ENCODE measurements at places on chromosomes 6 and 20.
A peak's percentile ranks its signal among the peaks of the same experiment; 100 is the strongest.

- DNase-seq = no peak
Observed at GRCh38 chr6:139409026-139409425, 34.6 kb upstream of the CITED2 start.

DNA sequence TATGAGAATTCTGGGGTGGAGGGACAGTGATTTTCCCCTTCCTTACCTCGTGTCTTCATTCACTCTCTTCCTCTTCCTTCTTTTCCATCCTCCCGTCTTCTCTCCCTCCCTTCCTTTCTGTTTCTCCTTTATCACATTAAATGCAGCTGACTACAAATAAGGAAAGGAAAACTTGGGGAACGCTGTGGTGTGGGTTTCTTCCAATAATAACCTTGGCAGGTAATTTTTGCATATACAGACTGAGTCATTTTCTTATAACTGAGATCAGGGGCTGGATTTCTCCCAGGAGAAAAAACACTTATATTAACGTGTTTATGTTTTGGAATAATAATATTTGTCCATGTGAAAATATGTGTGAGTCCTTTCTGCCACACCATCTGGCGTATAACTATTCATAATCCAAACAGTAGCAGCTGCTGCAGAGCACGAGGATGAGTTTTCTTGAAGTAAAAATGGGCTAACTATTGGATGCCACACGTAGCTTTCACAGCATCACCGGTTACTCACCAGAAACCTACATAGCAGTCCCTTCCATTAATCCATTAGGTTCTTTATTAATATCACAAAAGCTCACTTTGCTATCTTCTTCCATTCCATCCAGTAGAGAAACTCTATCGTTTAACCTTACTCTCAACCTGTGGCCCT lies 139.2 kb upstream of the SASH1 start:
- no peak for DNase-seq

DNA sequence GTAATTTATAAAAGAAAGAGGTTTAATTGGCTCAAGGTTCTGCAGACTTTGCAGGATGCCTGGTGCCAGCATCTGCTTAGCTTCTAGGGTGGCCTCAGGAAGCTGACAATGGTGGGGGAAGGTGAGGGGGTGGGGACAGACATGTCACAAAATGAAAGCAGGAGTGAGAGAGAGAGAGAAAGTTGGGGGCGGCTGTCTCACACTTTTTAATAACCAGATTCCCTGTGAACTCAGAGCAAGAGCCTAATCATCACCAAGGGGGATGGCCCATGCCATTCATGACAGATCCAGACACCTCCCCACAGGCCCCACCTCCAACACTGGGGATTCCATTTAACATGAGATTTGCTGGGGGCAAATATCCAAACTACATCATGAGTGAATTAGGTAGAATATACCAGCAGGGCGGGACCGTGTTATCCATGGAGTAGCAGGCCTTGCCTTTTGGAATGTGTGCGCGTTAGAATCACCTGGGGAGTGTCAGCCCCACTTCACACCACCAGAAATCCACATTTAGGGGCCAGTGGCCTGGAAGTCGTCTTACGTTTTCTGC lies 258.8 kb downstream of the CDH4 start:
- DNase-seq = no peak

- DNase-seq = no peak
Observed at GRCh38 chr6:158323561-158323958, 11.3 kb downstream of the TULP4 start.

- DNase-seq = peak; percentile 57
Observed at GRCh38 chr20:51306521-51307358, 235.8 kb downstream of the NFATC2 start.

DNA sequence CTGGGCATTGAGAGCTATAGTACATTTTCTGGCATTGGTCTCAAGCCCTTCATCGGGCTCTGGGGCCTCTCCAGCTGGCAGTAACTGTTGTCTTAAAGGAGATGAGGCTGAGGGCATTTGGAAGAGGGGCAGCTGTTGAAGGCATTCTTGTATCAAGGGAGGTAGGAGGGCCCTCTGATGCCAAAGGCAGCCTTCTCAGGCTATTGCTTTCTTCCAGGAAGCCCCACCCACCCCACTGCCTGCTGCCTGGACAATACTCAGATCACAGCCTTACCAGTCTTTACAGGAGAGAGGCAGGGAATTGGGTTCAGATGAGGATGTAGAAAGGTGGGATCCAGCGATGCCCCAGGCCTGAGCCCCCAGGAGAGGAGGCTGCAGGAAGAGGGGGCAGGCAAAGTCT lies 46.0 kb downstream of the CPXM1 start:
- no peak for DNase-seq

GRCh38 chr20:62129731-62130531 lies 7.7 kb downstream of the LSM14B start:
- no peak for DNase-seq

DNA sequence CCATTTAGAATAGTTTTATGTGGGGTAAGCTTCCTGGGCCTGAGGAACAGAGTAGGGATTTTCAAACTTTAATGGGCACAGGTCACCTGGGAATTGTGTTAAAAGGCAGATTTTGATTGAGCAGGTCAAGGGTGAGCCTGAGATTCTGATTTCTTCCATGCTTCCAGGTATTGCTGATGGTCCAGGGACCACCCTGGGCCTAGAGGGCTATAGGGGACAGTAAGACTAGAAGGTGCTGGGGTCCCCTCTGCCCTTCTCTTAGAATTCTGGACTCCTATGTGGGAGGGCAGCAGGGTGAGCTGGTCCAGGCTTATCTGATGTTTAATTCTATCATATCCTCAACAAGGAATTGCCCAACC lies 2.6 kb downstream of the DDR1 start:
- no peak for DNase-seq

- no peak for DNase-seq
Observed at GRCh38 chr6:142387997-142388815, 86.4 kb downstream of the ADGRG6 start.

- peak; percentile 43 for DNase-seq
Observed at GRCh38 chr6:166942393-166943168, 13.8 kb downstream of the RNASET2 start.

GRCh38 chr6:1726341-1726768 lies 116.6 kb downstream of the FOXC1 start:
- no peak for DNase-seq

DNA sequence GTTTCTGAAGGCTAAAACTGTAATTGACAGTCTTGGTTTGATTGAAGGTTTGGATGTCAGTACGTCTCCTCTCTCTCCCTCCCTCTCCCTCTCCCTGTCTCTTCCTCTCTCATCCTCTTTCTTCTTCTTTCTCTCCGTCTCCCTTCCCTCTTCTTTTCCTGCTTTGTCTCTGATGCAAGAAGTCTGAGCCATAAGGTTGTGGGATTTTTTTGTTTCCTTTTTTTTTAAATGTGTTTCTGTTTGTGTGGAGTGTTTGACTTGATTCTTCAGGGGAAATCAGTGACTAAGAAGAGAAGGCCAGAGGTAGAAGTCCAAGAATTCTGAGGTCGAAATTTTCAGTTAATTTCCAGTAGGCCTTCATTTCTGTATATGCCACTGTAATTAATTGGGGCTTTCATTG lies 111.9 kb downstream of the FOXO3 start:
- DNase-seq = no peak

GRCh38 chr20:2653556-2654383 lies 1.3 kb downstream of the NOP56 start:
- no peak for DNase-seq

GRCh38 chr6:7878401-7878964 lies 32.1 kb downstream of the TXNDC5 start:
- no peak for DNase-seq

DNA sequence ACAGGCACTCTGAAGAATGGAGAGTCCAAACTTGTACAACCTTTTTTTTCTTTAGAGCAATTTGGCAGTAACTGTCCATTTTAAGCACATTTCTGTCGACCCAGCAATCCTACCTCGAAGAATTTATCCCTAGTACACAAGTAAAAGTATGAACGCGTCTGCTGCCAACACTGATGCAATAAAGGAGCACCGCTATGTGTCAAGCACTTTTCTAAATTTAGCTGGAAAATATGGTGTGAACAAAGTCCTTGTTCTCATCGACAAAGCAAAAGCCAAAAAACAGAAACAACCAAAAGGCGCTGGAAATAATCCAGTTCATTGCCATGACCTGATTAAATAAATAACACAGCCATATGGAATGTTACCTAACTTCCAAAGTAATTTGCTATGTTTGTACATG lies 1.1 kb downstream of the DPM1 start:
- no peak for DNase-seq

GRCh38 chr6:121848523-121849255 lies 413.2 kb downstream of the GJA1 start:
- no peak for DNase-seq

DNA sequence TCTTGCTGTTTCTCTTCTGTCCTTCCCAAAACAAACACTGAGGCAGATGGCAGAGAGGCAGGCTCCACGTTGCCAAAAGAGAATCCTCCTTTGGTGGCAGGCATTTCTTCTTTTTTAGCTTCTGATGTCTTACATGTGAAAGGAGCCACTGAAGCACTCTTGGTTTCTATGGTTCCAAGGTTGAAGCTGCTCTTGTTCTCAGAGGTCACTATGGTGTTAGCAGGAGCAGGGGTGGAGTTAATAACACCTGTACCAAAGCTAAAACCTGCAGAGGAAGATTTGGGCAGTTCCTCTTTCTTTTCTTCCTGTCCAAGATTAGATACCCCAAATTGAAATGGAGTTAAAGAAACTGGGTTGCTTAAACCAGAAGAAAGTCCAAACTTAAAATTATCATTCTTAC lies 28.8 kb downstream of the FAM8A1 start:
- DNase-seq = no peak

DNA sequence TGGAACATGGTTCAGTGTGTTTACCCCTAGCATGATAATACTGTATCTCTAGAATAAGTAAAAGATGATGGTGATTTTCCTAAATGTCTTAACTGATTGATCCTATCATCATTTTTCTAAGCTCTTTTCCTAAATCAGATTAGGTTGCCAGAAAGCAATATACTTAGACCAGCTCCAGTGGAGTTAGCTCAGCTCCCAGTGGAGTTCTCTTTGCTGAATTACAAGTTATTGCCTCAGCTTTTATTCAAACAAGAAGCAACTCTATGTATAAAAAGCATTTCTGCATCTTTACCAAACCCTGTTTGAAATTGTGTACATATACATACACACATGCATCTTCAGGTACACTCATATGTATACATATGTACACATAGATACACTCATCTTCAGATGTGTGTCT lies 44.9 kb downstream of the SNX9 start:
- DNase-seq = no peak

GRCh38 chr20:61879303-61879620 lies 186.4 kb downstream of the TAF4 start:
- DNase-seq = no peak

DNA sequence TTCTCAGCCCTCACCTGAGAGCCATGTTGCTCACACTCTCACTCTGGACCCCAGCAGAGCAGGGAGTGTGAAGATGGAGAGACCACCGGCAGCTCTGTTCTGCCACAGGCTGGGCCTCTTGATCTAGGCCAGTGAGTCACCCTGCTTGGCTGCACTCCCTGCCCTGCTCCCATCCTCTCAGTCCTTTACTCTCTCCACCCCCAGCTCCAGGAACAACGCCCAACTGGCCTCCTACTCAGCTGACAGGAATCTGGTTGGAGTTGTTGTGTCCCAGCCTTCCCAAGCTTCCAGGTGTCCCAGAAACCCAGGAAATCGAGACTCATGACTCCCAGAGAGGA lies at the start of gene PSORS1C1:
PSORS1C1 (plus strand) TSS at position 260 of the 338 bp plus-strand sequence. CDS start 14,833 bp downstream, outside the sequence.
- DNase-seq = peak; percentile 5

DNA sequence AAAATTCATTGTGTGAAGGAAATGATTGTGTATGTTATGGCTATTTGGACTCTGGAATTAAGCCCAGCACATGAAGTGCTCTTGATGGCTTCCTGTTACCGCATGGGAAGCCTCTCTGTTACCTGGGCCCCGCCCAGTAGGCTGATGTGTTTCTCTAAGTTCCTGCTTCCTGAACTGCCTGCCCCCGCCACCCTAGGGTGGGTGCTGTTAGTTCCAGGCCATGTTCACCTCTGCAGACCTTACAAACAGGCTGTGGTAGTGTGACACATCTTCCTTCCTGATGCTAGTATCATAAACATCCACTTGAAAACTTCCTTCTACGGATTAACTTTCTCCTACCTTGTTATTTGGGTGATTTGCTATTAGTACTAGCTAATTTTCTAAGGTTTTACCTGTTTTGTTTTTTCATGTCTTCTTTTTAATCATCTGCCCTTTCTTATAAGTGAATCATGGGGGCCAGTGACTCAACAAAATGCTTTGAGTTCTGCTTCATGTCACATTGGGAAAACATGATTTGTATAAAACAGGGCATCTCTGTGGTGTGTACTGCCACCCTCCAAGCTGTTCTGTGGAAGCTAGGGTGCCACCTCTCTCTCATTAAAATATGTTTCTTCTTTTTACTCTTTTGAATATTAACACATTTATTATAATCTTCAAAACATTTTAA lies 40.6 kb downstream of the SH3BGRL2 start:
- no peak for DNase-seq

DNA sequence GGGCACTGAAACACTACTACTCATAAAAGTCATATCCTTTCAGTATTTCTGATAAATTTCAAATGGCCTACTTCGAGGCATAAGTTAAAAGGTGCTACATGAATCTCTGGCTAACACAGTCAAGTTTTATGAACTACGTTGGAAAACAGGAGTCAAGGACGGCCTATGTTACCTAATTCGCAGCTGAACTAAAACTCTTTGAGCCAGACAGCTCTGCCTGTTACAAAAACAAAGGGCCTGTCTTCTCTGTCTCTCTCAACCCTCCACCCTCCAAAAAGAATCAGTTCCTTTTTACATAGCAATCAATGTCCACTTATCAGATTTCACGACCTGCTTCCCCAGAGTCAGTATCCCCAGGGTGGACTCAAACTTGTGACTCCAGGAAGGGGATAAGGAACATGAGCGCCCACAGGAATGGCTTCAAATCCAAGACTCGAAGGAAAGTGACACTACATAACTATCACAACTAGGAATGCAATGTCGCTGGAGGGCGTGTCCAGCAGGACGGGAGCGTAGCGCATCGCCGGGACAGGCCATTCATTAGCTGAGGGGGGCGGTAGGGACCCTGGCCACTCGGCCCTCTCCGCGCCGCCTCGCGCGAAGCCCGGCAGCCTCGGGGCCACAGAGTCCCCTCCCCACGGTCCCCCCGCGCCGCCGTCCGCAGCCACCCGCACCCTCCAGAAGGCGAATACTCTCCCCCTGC lies 591 bp downstream of the IBTK start:
- DNase-seq = peak; percentile 56

Data from caudate nucleus (tissue), 63 donors.